ENCODE measurements at places on chromosomes 3 and 15.
A peak's percentile ranks its signal among the peaks of the same experiment; 100 is the strongest.

DNA sequence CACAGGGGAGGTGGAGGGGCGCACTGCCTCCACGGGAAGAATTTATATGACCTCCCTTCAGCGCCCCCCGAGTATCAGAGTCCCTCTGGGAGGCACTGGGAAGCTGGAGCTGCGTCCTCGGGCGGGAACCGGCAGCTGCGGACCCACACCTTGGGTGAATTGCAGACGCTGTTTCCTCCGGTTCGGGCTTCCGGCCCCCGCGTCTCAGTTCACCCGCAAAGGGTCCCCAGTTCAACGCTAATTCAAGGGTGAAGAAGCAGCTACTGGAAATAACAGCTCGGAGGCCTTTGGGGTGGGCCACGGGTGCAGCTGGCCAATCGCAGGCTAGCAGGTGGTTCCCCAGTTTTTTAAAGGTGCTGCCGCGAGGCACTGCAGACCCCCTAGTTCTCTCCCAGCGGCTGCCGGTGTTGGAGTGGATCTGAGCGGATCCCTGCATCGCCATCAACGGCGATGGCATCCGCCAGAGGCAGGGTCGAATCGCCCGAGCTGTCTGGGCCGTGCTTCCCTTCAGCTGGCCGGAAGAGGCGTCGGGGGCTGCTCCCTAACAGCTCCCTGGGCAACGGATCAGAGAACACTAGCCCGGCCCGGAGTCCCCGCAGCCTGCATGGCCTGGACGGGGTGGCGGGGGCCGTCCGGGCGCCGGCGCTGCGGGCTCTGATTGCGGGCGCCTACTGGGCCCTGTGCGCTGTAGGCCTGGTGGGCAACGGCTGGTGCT is 19.4 kb upstream of the ADAMTS7 start:
- DNase-seq, result no peak

DNA sequence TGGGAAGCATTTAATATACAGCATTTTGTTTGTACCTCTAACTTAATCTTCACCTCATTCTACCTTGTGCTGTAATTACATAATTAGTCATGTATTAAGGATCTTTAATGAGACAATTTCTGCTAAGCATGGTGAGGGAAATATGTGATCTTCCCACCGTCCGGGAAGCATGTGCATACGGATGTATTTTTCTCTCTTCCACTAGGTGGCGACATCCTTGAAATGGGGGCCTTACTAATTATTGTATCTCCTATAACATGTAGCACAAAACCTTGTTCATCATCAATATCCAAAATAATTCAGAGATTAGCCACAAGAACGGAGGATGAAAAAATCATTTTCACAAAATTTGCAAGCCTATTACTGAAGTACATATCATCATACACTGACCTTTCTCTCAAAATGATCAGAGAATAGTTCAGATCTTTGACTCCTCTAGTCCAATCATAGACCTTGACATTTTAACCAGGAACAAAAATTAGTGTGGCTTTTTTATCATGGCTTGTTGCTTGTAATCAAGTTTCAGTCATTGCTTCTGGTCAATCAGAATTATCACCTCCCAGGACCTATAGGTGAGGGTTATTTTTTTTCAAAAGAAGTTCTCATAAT is 148.9 kb upstream of the GBE1 start:
- no peak for DNase-seq

GRCh38 chr3:98733812-98734281 is 29.3 kb upstream of the ST3GAL6 start:
- DNase-seq, result no peak

DNA sequence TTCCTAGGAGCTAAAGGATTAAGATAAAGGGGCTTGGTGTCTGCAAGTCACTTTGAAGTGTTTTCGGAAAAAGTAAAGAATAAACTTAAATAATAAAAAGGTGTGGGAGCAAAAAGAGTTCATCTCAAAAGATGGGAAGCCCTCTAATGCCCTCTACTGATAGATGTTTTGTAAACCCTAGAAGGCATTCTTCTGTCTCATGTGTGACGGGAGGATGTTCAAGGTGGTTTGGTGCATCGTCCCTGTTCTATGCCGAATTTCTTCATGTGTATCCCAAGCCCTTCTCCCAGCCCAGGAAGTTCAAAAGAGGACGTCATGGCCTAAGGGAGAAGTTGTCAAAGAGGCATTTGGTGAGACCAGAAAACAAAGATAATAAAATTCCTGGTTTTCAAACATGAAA is 37.2 kb downstream of the CCK start:
- no peak for DNase-seq

- DNase-seq, result no peak
Measured at GRCh38 chr15:87527416-87527815, 729.1 kb downstream of the NTRK3 start.

GRCh38 chr15:94416820-94417219 is 185.5 kb downstream of the MCTP2 start:
- DNase-seq, result no peak

- no peak for DNase-seq
Measured at GRCh38 chr3:160612386-160613075, 47.2 kb upstream of the KPNA4 start.

DNA sequence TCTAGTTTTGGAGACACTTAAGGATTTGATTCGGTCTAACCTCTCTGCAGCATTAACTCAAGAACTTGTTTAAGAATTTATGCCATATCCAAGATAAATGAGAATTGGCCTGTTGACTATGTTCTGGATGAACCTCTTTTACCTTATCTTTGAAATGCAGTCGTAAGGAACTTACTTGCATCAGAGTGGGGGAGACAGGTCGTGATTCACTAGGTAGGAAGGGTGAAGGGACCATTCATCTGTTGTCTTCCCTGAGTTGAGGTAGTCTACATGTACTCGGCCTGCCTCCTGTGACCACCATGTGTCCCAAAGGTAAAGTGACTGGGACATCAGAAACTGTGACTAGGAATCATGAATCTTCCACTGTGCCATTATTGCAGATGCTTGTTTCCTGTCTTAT is 248.0 kb upstream of the P2RY1 start:
- DNase-seq, result no peak

GRCh38 chr3:157912514-157913451 is 193.4 kb downstream of the SHOX2 start:
- no peak for DNase-seq

DNA sequence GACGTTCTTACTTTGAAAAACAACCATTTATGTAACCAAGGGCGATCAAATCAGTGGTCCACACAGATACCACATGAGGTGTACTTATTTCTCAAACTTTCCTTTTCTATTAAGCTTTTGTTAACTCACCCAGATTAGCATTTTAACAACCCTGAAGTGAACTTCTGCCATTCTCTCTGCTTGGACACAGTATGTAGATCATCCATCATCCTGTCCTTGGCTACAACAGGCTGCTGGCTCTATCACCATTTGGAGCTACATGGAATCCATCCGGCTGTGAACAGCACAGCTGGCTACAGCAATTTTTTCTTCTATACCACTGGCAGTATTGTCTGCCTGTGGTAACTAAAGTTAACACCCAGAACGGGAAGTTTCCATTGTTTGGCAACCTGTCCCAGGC is 4.4 kb downstream of the SEMA6D start:
- DNase-seq, result no peak

GRCh38 chr15:101031213-101031612 is 112.1 kb downstream of the LRRK1 start:
- no peak for DNase-seq

- no peak for DNase-seq
Measured at GRCh38 chr15:79370716-79371115, 59.8 kb downstream of the TMED3 start.

DNA sequence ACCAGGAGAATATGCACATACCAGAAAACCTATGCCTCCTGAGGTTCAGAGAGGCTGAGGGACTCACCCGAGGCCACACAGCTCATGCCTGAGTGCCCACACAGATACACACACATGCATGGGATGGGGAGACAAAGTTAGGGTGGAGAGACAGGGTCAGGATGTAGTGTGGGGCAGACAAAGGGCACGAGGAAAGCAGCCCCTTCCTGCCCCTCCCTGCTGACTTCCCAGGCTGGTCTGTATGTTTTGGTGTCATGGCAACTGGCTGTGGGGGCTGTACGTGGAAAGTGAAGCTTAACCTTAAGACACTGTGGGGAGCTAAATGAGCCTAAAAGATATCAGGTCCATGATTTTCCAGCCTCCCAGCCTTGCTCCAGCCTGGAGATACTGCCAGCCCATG is 57.8 kb downstream of the EPHB3 start:
- no peak for DNase-seq

GRCh38 chr3:58874248-58874741 is 175.5 kb downstream of the CFAP20DC start:
- no peak for DNase-seq

DNA sequence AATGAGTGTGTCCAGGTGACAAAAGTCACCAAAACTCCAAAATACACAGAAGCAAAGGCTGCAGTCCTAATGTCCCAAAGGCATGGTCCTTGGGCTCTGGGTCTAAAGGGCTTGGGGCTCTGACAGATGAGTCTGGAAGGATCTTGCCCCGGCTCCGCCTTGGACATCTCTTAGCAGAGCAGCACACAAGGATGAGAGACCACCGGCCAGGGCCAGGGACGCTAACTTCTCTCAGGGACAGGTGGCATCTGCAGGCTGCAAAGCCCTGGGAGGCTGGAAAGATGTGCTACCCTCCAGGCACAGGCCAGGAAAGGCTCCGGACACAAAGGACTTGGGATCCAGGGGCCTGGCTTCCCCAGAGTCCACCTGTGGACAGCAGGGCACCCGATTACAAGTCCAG is 14.1 kb upstream of the SHISA5 start:
- DNase-seq, result no peak

DNA sequence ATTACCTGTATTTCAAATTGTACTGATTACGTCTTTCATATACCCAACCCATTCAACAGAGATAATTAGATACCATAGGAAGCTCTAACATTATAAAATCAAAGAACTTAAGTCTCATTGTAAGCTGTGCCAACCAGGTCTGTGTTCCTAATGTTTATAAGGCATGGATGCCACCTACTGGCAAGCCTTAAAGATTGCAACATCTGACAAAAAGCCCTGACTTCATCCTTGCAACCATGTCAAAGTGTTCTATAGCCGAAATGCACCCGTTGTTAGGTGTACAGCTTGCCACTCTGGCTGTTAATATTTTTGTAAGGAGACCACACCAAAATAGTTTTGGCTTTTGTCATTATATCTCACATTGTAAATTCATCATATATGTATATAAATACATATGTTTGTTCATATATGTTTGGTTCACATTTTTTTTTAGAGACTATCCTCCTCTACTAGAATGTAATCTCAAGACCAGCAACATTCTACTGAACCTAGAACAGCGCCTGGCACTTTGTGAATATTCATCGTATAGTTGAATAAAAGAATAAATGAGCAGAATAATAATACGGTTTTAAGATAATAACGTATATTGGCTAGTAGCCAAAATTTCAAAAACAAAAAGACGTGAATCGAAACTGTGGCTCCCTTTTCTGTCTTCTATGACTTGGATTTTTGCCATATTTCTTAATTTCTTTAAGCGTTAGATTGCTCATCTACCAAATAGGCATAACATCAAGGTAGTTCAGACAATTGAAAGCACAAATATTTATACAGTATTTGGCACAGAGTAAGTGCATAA is 258.1 kb downstream of the TBL1XR1 start:
- DNase-seq, result peak; percentile 1

DNA sequence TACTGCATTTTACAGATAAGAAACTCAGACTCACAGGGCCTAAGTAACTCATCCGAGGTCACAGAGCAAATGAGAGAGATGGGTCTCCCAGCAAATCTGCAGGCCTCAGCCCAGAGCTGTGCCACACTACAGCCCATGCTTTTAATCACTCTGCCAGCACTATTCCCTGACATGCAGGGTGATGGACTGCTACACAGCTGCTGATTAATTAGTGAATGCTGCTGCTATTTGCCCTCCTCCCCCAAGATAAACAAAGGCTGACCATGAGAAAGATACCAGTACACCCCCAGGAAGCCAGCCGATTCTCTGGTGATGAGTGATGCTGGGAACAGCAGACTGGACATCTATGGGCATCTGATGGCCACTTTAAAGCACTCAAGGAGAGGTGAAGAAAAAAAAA is 39.3 kb downstream of the RFTN1 start:
- no peak for DNase-seq
